ENCODE measurements at places on chromosomes 3 and 15. TPM values are rescaled to one million over a fixed set of nuclear protein-coding genes. Genes with fewer than 3 reads are reported as not detected.

Gene UQCRC1
- 157 TPM for total RNA-seq

Gene MOBP
- 0.03 TPM for total RNA-seq

Gene RETNLB
- not detected for total RNA-seq

Gene CPLX3
- total RNA-seq = not detected

Gene UROC1
- not detected for total RNA-seq

Data from A549 treated with dexamethasone at 1 μM for 4 hours (cell line).